ENCODE measurements at places on chromosomes 7 and 10.

DNA sequence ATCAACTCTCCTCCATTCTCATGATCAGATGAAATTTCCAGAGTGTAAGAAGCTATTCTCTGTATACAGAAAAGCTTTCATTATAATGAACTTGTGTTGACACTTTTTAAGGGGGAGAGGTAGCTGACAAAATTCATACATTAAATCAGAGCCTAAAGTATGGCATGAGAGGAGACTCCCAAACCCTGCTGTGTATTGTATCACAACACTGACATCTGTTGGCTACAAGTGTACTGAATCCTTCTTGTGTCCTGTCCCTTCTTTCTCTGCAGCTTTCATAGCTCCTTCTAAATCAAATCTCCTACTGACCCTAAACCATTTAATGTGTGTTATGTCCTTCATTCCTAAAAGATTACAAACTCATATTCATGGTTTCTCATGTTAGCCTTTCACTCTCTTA lies 70.9 kb downstream of the GCC1 start:
- peak; percentile 41 for DNase-seq

DNA sequence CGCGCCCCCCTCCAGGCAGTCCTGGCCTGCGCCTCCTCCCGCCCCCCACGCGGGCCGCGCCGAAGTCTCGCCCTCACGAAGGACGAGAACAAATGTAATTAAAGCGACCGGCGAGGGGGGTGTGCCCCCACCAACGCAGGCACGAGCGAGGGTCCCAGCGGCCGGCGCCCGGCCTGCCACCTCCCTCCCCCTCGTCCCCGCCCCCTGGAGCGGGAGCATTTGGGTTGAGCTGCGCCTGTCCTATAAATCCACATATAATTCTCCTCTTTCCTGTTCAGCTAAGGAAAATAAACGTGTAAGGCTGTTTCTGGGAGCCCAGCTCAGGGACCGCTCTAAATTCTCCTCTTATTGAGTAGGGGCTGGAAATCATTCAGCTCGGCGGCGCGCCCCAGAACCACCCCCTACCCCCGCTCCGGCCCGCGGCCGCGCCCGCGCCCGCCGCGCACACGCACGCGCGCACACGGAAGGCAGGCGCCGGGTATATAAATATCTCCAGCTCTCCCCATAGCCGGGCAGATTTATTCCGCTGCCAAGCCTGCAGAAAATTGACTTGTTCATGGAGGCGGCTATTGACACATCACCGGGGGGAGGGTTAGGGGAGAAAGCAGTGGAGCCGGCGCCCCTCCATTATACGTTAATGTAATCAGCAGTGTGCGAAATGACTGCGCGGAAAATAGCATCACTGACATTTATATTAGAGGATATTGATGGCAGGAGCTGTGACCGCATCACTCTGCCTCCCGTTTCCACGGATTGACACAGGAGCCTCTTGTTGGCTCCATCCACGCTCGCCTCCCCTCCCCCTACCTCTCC lies 61.6 kb upstream of the BTRC start:
- DNase-seq = peak; percentile 39

DNA sequence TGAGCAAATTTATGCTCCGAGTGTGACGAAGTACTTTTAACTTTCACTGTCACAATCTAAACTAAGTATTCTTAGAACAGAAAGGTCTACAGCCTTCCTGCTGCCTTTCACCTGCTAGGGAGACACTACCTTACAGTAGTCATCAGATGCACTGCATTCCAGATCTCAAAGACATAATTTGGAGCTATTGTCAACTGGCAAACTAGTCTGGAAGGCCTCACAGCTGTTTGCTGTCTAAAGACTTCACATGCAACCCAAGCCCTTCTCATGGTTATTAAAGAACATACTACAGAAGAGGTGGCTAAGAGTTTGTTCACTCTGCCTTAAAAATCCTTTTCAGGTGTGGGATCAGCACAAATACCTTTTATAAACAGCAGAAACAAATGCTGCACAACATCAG lies 91.8 kb upstream of the KCNIP2 start:
- no peak for DNase-seq

DNA sequence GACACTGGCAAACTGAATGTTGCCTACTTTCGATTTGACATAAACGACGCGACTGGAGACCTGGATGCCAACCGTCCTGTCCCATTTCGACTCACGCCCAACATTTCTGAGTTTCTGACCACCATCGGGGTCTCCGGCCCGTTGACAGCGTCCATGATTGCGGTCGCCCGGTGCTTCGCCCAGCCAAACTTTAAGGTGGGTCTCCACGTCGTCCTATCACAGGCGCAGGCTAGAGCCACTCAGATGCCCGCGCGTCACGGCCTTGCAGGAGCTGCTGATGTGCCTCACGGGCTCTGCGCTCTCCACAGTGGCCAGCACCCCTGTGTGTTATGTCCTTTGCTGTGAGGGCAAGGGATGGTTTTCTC lies 132.6 kb downstream of the SMURF1 start:
- no peak for DNase-seq

DNA sequence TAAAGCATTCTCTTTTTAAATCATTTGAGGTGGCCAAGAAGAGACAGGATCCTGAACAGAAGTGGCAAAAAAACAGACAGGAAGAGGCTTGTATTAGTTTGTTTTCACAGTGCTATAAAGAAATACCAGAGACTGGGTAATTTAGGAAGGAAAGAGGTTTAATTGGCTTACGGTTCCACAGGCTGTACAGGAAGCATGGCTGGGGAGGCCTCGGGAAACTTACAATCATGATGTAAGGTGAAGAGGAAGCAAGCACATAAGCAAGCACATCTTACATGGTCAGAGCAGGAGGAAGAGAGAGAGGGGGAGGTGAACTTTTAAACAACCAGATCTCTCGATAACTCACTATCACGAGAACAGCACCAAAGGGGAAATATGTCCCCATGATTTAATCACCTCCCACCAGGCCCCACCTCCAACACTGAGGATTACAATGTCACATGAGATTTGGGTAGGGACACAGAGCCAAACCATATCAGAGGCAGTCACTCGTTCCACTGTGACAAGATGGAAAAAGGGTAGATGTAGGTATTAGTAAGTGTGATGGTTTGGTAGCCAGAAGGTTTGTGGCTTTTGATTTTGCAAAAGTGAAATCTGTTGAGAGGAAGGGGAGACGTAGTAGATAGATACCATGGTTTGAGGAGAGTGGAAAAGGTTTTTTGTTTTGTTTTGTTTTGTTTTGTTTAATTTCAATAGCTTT lies 5.1 kb downstream of the MSRB2 start:
- no peak for DNase-seq

GRCh38 chr10:69578508-69578991 lies 5.3 kb upstream of the NEUROG3 start:
- DNase-seq = no peak

DNA sequence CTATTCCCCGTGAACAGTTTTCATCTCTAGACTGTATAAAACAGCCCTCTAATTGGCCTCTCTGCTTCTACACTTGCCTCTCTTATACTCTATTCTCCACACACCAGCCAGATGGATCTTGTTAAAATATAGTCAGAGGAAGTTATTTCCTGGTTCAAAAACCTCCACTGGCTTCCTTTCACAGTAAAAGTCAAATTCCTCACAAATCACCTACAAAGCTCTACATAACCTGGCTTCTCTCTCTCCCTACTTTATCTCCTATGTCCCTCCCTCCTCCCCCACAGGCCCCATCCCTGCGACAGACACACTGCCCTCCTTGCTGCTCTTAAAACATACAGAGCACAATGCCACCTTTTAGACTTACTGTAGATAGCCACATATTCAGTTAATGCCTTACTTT lies 60.1 kb downstream of the TPK1 start:
- DNase-seq = no peak

DNA sequence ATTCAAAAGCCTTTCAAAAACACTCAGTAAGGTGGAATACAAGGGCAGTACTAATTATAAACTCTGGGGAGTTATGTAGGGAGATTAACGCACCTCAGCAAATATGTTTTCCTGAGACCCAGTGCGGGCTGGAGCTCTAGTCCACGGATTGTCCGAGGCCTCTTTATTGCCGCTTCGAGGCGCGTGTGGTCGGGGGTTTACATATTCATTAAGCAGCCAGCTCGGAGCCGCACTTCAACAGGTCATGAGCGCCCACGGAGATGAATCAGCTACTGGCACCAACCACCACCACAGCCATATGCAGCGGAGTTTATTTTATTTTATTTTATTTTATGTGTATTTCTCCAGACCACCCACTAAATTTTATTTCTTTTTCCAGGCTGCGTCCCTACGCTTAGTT lies 195.9 kb upstream of the ADARB2 start:
- no peak for DNase-seq

GRCh38 chr10:122648599-122649428 lies 50.8 kb downstream of the C10orf120 start:
- peak; percentile 38 for DNase-seq

All from NCI-H748 treated with DMSO at 0.1 percent for 48 hours (cell line).